ENCODE measurements at places on chromosomes 4 and X.

GRCh38 chr4:146191766-146192458, 16.4 kb downstream of the LSM6 start:
- DNase-seq = no peak

- no peak for DNase-seq
Measured at GRCh38 chr4:23084559-23085248, 392.0 kb downstream of the GBA3 start.

- no peak for DNase-seq
Measured at GRCh38 chr4:30720021-30720660, at the start of gene PCDH7. TSS of gene PCDH7 (plus strand) at chr4:30720369. CDS start at chr4:30721423, 1,054 bp downstream.

DNA sequence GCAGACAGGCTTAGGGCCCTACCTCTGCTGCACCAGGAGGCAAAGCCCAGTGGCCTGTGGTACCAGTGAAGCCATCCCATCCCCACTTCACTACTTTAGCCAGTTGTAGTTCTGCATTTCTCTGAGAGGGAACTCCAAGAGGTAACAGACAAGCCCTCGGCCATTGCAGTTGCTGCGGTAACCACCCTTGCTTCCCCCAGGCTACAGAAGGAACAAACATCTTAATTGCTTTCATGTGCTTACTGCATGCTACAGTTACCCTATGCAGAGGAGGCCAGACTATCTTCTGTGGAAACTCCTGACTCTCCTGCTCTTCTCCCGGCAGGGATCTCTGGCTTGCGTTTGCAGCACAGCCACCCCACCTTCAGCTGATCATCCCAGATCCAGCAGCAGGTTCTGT, 67.8 kb downstream of the SPIN4 start:
- DNase-seq = no peak

DNA sequence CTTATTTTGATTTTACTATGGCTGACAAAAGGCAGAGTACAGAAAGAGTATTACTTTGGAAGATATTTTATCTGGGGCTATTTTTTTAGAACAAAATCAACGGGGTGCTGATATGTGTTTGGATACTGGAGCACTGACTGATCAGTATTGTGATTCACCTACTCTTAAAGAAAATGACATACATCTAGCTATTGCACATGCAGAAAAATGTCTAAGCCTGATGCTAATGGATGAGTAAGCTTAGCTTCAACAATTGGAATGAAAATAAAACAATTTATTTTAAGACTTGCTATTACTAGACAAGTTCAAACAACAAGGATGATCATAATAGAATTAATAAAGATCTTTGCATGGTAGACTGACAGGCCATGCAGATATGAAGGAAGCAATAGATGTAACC, 262.0 kb downstream of the PPP1R2C start:
- DNase-seq = no peak

- DNase-seq = no peak
Measured at GRCh38 chrX:10450959-10451355, 169.4 kb downstream of the MID1 start.

- no peak for DNase-seq
Measured at GRCh38 chrX:95509474-95509873, 1175.2 kb upstream of the DIAPH2 start.

GRCh38 chr4:144501231-144501780, 144.7 kb upstream of the HHIP start:
- no peak for DNase-seq

- DNase-seq = no peak
Measured at GRCh38 chr4:114271031-114271430, 291.6 kb upstream of the ARSJ start.

DNA sequence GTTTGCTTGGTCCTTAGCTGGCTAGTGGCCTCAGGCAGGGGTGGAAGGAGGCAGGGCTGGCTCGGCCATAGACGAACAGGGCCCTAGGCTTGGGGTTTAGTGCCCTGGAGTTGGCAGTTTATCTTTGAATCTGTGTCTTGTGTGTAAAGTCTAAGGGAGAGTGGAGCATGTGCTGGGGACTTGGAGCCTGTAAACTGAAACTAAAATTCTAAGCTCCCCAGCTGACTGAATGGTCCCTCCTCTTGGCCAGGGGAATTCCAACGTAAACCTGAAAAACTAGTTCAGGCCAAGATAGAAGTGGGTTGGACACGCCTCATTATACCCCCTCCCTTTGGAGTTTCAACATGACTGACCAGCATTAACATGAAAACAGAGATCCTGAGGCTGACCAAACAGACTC, 46.1 kb upstream of the GPR78 start:
- DNase-seq = no peak

GRCh38 chr4:125020089-125021034, 294.4 kb upstream of the FAT4 start:
- DNase-seq = no peak
